Dermis microvascular lymphatic vessel endothelial cell (primary cell): ENCODE measurements at places on chromosomes 5 and 9. TPM values are rescaled to one million over a fixed set of nuclear protein-coding genes. Genes with fewer than 3 reads are reported as not detected.
A peak's percentile ranks its signal among the peaks of the same experiment; 100 is the strongest.

DNA sequence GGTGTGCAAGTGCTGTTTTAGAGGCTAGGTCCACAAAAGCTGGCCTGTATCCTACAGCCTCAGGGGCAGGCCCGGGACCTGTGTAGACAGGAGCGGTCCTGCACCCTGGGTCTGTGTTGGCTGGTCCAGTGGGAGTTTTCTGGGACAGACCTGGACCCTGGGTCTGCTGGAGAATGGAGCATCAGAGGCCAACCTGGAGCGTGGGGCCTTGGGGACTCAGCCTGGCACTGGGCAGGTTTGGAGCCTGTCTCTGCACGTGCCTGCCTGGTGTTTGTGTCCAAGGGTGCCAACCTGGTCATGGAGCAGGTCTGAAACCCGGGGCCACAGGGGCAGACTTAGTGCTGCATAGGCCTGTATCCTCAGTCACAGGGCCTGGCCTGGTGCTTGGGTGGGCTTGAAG, 45.8 kb downstream of the SRFBP1 start:
- no peak for DNase-seq

DNA sequence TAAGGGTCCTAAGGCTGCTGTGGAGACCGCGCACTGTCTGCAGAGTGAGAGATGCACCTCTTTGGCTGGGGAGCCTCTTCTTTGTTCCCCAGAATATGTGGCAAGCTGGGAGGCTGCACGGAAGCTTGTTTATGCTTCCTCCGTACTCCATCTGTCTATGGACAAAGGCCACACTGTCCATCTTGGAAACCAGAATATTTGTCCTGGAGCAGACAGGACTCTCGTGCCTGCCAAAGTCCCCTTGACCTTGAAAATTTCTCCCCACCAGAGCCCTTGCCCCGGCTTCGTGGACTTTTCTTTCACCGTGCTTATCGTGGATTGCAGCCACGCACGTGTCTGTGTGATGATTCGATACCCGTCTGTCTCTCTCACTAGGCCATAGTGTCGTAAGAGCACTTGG, 147.4 kb downstream of the NSG2 start:
- DNase-seq: no peak

Gene SLC2A6
- total RNA-seq: 19.7 and 24.4 TPM in 2 replicates

Gene LEAP2
- total RNA-seq: 0.13 TPM in 2 replicates

Gene CSF1R
- not detected in 2 replicates for total RNA-seq

Gene SPINK13
- not detected in 2 replicates for total RNA-seq

DNA sequence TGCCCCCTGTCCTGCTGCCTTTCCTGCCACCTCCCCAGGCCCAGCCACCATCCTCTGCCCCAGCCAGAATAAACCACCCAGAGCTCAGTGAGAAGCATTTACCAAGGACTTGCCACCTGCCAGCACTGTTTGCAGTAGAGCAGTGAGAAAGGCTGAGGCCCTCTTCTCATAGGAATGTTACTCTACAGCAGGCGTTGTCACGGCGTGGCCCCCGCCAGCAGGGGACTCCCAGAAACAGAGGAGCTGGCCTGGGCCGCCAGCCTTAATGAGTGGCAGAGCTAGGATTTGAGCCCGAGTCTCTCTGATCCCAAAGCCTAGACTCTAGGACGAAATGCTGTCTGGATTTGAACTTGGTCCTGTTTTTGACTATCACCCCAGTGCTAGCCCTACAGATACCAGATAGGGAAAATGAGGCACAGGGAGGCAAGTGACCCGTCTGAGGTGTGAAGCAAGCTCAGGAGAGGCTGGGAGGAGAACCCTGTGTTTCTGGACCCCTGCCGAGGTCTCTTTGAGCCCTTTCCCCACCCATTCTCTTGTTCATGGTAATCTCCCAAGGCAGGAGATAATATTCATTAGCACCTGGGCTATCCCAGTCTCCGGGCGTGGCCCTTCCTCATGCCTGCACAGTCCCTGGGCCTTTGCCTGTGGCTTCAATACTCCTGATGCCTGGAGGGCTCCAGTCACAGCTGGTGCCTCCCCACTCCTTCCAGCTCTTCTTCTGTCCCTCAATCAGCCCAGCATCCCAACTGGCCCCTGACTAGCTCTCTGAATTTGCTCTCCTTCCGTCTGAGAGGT, 30.7 kb downstream of the HRH2 start:
- DNase-seq: no peak

DNA sequence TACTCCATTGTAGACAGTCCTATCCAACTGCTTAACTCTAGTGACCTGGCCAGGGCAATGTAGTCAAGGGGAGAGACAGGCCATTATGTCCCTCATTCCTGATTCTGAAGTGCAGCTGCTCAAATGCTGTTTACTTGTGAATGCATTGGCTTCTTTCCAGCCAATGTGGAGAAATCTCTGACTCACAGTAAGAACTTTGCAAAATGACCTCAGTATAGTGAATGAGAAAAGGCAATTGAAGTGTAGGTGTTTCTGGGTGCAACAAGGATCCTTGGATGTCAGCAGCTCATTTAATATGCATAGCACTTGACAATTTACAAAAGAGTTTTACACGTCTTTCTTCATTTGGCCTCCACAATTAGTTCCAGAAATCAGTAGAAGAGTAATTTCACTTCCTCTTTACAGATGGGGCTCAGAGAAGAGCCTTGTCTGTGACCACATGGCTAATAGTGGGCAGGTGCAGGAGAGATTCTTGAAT, 367.2 kb downstream of the OSTF1 start:
- DNase-seq: no peak

GRCh38 chr9:105413525-105413924, 34.3 kb upstream of the FSD1L start:
- no peak for DNase-seq

DNA sequence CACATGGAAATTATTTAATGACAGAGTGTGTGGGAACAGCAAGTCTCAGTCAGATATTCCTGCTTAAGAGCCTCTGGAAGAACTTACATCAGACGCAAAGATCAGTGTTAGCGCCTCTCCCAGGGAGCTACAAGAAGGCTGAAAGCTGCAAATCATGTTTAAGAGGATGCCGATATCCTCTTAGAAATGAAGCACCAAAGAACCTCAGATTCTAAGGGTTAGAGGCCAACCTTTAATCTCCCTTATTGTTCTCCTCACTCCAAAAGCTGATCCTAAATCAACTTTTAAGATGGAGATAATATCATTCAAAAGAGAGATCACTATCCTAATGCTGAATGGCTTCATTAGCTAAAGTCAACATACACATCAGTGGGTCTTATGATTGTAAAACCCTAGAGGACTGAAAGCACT, 160.6 kb downstream of the NFIB start:
- DNase-seq: no peak

DNA sequence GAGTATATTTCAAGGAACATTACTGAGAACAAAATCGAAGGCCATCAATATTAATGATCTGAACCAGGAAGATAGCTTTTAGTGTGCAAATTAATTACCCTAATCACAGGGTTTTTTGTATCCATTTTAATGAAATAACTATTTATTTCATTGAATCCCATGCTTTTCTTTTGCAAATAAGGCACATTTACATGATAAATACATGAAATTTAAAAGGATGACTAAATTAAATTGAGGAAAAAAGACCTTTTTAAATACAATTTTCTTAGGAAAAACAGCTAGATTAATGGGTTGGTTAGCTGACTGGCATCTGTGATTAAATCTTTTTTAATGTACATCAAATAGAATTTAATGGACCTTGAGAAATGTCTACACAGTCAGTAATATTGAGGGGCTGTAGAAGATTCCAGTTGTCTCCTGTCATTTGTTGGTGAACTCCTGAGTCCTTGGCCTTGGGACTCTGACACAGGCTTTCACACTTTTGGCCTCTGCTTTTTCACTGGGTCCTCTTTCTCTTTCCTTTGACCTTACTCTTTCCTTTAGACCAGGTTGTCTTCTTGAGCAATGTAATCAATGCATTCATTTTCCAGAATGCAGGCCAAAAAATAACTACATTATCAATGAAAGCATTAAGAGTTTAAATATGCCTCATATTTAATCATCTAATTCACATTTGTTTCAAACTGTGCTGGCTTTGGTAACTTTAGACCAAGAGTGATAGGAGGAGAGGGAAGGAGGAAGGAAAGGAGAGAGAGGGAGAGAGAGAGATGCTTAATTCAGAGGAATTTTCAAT, 511.5 kb downstream of the ZNF608 start:
- DNase-seq: no peak

DNA sequence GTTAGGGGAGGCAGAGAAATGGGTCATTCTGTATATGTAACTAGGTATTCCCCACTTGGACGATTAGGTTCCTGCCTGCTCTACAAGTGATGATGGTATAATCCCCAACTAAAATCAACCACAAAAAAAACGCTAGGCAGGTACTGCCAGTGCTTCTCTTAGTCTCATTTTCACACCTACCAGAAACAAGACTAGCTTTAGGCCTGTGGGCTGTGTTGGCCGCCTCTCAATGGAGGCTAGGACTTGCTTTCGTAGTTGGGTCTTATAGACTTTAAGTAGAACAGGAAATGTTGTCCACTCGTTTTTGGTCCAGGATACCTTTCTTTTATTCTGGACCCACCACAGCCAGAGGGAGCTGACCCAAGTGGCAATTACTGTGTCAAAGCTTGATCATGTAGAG, 111.8 kb downstream of the UNC13B start:
- no peak for DNase-seq

- no peak for DNase-seq
Observed at GRCh38 chr5:97118261-97119006, 24.0 kb downstream of the LIX1 start.

DNA sequence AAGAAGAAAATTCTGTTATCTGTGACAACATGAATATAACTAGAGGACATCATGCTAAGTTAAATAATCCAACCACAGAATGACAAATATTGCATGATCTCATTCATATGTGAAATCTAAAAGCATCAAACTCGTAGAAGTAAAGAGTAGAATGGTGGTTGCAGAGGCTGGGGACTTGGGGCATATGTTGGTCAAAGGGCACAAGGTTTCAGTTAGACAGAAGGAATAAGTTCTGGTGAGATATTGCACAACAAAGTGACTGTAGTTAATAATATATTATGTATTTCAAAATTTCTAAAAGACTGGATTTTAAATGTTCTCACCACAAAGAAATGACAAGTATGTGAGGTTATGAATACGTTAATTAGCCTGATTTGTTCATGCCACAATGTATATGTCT, 24.8 kb downstream of the GRIA1 start:
- DNase-seq: no peak

- no peak for DNase-seq
Observed at GRCh38 chr9:68793605-68794343, 88.7 kb downstream of the PIP5K1B start.

Gene PCDHB4
- total RNA-seq: under 0.01 and 0.13 TPM in 2 replicates

GRCh38 chr5:155727512-155728145, 599.3 kb upstream of the SGCD start:
- DNase-seq: no peak

GRCh38 chr5:116506488-116506887, 68.1 kb downstream of the SEMA6A start:
- no peak for DNase-seq

Gene STPG3
- not detected in 2 replicates for total RNA-seq

Gene FRMPD1
- total RNA-seq: not detected in 2 replicates

GRCh38 chr5:134071614-134072207, 42.8 kb upstream of the TCF7 start:
- no peak for DNase-seq

GRCh38 chr5:56094579-56095361, 100.0 kb upstream of the IL6ST start:
- DNase-seq: peak; percentile 38

- DNase-seq: no peak
Observed at GRCh38 chr5:75843319-75843718, 126.1 kb upstream of the POC5 start.

Gene C5orf52
- not detected in 2 replicates for total RNA-seq
